ENCODE measurements at places on chromosomes 4 and X.

- peak; percentile 61 for DNase-seq
These were observed 919.6 kb upstream of the DIAPH2 start for GRCh38 chrX:95764972-95765451.

- peak; percentile 84 for DNase-seq
These were observed 129.7 kb downstream of the PLS3 start for GRCh38 chrX:115690511-115691216.

GRCh38 chr4:172650758-172651530 is 517.7 kb upstream of the GALNT7 start:
- DNase-seq, result no peak

DNA sequence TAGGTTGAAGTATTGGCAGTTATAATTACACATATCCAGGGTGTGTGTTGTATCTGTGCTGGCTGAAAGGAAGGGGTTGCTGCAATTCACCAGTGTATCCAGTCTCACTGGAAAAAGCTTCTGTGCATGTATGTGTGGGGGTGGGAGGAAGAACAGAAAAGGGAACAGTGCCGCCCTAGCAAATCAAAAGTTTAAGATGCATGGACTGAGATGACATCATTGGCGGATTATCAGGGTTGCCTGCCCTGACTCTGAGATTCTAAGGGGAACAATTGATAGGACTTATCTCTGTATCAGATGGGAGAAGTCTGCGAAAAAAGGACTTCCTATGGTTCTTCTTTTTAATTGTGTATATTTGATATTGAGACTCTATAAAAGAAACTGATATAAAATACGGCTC is 3.5 kb downstream of the SLC25A43 start:
- no peak for DNase-seq

DNA sequence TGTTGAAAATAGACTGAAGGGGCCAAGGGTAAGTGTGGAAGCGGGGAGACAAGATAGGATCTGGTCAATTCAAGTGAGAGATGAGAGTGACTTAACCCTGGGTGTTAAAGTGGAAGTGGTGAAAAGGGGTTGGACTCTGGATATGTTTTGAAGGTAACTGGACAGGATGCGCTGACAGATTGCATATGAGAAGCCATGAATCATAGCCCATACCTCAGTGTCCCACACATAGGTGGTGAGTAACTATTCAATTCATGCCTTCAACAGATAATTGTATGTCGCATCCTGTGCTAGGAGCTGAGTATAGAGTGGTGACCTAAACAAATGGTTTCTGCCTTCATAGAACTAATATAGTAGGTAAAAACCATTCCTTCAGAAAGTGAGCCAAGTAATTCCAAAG is 76.7 kb downstream of the KLHL34 start:
- no peak for DNase-seq

DNA sequence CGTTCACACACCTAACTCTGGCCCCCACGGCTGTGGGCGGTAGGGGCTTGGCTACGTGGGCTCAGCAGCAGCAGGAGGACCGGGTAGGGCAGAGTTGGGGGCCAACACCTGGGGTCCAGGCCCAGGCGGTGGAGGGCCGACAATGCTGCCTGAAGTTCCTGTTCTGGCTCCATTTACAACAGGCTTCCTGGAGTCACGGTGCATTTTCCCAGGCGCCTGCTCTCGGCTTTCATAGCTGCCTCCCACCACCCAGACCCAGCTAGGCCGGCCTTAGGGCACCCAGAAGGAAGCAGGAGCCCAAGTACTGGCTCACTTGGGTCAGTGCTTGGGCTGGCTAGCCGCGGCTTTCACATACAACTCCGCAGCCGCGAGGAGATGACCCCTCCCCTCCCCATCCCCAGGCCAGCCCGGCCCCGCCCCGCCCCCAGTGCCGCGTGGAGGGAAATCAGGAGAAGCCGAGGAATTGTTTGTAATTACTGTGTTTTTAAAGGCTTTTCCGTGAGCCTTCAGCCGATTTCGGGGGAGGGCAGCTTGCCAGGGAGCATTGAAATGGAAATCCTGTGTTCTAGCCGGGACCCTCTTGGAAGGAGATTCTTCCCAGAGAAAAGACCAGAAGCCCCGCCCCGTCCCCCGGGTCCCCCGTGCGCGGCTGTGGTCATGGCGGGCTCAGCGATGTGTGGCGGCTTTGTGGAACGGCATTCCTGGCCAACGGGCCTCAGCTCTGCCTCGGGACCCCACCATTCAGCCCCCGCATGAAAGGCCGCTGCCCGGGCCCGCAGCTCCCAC is 28.5 kb downstream of the PJA1 start:
- no peak for DNase-seq

- no peak for DNase-seq
These were observed 353.1 kb upstream of the SPOCK3 start for GRCh38 chr4:167587361-167587760.

DNA sequence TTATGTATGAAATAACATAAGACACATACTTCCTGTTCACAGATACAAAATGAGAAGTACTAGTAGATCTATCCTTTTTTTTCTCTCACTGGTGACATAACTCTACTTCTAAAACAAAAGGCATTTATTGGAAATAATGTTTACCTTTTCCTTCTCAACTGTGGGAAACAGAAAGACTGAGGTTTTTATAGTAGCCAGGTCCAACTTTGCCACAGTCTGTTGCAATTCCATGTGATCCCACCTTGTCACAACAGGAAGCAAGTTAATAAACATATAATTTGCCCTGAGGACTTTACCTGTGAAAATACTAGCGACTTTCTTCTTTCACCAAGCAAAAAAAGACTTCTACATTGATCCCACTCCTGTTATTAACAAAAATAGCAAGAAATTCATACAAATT is 475.8 kb downstream of the PDGFC start:
- no peak for DNase-seq

GRCh38 chr4:85815796-85816459 is 341.0 kb downstream of the ARHGAP24 start:
- DNase-seq, result no peak

DNA sequence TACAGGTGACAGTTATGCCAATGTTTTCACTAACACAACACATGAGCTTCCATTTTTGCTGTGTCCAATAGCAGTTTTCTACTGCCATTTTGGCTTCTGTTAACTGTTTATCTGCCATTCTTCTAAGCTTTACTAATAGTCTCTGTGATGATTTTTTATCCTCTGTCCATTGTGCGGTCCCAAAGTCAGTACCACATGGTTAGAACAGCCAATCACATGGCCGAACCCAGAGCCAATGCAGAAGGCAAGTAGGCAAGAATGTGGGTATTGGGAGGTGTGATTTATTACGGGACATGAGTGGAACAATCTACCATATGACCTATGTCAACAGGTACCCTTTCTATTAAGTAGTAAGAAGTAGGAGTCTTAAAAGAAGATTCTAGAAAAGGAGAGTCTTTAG is 61.5 kb downstream of the GRIA2 start:
- DNase-seq, result no peak

GRCh38 chrX:100368167-100368566 is 41.9 kb downstream of the PCDH19 start:
- peak; percentile 39 for DNase-seq

DNA sequence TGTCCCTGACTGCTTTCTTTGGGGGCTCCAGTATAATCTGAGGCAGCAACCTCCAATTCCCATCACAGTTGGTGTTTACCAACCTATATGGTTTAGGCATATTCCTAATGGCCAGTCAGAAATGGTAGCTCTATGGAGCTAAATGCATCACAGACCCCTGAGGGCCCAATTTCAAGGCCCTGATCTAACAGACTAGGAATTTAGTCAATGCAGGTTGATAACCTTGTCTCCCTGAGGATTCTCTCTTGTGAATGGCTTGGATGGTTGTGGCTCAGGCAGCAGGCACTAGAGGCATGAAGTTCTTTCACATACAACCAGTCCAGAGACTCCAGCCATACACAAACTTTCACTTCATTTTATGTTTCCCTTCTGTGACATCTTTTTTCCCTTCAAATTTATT is 59.4 kb downstream of the TMPRSS11F start:
- no peak for DNase-seq

- DNase-seq, result peak; percentile 51
These were observed 54.1 kb downstream of the SRPX start for GRCh38 chrX:38166478-38167083.

DNA sequence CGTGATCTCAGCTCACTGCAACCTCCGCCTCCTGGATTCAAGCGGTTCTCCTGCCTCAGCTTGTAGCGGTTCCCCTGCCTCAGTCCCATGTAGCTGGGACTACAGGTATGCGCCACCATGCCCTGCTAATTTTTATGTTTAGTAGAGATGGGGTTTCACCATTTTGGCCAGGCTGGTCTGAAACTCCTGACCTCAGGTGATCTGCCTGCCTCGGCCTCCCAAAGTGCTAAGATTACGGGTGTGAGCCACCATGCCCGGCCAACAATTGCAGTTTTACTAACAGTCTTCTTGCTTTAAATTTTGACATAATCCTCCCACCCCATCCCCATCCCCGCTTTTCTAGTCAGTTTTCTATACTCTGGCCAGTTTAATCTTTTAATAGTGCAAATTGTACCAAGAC is 112.0 kb downstream of the CFAP299 start:
- no peak for DNase-seq

GRCh38 chr4:5192271-5192670 is 141.0 kb downstream of the STK32B start:
- DNase-seq, result no peak

- DNase-seq, result no peak
These were observed 37.3 kb upstream of the RASL11B start for GRCh38 chr4:52824603-52825459.
